ENCODE measurements at places on chromosomes 2 and 18.

- DNase-seq, result peak; percentile 20
Measured at GRCh38 chr2:150473767-150474166, 13.7 kb downstream of the RND3 start.

GRCh38 chr18:23133860-23134779, 1.2 kb upstream of the CABLES1 start:
- no peak for DNase-seq

DNA sequence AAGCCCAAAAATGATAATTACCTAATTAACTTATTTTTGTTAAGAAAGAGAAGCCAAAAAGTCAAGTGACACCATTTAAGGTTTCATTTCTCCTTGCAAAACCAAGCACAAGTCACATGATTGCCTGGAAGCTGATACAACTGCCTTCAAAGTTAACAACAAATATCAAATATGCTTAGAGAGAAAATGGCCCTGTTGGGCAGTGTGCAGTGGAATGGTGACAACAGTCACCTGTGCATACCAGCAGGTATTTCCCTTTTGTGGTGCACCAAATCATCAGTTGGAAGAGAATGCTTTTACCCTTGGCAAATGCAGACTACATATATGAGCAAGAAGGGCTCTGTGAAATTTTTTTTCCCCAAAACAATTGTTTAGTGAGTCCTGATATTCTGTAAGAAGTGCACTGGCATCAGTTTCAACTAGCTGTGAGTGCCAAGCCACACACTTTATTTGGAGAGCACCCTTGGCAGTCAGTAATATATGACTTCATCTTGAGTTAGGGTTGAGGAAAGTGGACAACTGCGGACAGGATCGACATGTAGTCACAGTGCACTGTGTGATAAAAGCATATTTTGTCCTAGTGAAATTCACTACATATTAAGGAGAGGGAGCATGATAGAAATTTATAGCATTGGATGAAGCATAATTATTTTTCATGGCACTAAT, 74.9 kb upstream of the DOCK10 start:
- DNase-seq, result peak; percentile 11

GRCh38 chr2:168090366-168091135, 156.8 kb downstream of the STK39 start:
- DNase-seq, result no peak

GRCh38 chr2:77521931-77522470, at the start of gene LRRTM4:
Gene LRRTM4 (minus strand): TSS chr2:77522376.
- no peak for DNase-seq

DNA sequence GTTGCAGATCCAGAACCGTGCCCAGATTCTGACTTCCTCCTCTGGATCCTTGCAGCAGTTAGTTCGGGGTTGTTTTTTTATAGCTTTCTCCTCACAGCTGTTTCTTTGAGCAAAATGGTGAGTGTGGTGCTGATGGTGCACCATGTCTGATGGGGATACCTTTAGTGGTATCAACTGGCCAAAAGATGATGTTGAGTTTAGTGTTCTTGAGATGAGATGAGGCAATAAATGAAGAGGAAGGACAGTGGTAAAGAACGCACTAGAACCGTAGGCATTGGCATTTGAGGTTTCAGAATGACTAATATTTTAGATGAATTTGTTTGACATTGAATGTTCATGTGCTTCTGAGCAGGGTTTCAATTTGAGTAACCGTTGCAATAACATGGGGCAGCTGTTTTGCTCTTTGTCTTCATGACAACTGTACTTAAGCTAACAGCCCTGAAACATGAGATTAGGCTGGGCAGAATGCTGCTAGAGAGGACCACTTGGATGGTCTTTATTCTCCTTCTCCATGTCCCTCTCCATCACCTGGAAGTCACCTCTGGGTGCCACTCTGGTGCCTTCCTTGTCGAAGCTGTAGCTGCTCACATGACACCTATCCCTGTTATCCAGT, 3.9 kb downstream of the CTLA4 start:
- DNase-seq, result no peak

GRCh38 chr18:22505141-22505591, 87.5 kb upstream of the CTAGE1 start:
- peak; percentile 32 for DNase-seq

- DNase-seq, result peak; percentile 31
Measured at GRCh38 chr2:37323781-37324535, 675 bp downstream of the PRKD3 start.

- DNase-seq, result no peak
Measured at GRCh38 chr18:1425679-1426078, 521.0 kb downstream of the ADCYAP1 start.

- peak; percentile 80 for DNase-seq
Measured at GRCh38 chr2:231613663-231614558, 21.2 kb downstream of the TEX44 start.

- no peak for DNase-seq
Measured at GRCh38 chr2:241478166-241478565, 30.2 kb downstream of the STK25 start.

GRCh38 chr2:201132518-201132917, 16.6 kb downstream of the CFLAR start:
- DNase-seq, result no peak

DNA sequence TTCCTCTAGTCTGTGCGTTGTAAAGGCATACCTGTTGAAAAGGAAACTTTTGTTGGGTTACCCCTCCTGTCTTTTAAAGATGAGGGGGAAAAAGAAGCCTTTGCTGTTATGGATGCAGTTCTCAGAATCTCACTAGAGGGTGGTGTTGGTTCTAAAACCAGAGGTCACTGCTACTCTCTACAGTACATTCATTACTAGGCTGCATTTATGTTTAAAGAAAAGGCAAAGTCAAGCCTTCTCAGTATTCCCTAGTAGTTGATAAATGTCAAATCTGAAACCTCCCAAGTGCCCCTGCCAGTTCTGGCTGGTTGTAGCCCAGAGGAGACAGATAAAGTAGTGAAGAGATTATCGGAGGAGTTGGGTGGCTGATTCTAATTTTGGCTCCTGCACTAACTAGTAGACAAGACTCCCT, 1.4 kb upstream of the PLCL1 start:
- DNase-seq, result peak; percentile 63

GRCh38 chr2:141782574-141782973, 348.2 kb downstream of the LRP1B start:
- no peak for DNase-seq

DNA sequence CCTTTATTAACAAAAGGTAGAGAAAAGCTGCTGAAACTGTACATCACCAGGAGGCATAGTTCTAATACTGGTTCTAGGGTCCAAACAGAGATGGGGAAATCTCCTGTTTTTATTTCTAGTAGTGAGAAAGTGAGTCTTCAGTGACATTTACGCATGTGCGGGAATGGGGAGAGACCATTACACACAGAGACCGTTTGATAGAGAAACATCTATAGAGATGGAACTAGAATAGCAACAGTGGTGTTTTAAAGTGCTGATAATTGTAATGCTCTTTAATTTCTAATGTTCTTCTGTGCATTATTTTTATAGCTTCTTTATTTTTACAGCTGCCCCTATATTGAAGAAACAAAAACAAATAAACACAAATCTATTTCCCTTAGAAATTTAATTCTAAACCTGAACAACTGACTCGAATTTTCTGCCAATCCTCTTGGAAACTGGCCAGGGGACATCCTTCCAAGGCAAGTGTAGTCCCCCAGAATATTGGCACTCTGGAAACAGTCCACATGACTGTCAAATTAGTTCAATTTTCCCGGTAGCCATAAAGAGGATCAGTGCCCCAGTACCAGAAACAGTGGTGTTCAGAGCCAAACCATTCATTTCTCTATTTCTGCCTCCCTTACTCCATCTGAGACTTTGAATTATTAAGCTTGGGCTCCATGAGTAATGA, 260.9 kb downstream of the ICOS start:
- DNase-seq, result no peak

DNA sequence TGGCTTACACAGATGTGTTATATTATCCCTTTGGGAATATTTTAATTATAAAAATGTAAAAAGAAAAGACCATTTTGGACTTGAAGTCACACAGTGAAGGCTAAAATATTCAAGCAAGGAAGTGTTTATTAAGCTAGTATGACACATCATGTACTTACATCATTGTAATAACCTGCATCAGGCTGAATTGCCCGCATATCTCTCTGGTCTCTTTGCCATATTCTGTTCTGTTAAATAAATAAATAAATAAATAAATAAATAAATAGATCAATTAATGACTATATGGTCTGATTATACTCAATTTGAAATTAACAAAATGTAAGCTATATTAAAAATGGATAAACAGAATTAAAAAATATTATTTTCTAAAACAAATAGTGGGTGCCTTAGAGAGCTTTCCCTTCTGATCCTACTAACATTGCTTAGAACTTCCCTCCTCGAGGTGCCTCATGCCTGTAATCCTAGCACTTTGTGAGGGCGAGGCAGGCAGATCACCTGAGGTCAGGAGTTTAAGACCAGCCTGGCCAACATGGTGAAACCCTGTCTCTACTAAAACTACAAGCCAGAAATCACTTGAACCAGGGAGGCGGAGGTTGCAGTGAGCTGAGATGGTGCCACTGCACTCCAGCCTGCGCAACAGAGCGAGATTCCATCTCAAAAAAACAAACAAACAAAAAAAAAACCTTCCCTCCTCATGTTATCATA, 42.0 kb downstream of the WDR33 start:
- peak; percentile 67 for DNase-seq

DNA sequence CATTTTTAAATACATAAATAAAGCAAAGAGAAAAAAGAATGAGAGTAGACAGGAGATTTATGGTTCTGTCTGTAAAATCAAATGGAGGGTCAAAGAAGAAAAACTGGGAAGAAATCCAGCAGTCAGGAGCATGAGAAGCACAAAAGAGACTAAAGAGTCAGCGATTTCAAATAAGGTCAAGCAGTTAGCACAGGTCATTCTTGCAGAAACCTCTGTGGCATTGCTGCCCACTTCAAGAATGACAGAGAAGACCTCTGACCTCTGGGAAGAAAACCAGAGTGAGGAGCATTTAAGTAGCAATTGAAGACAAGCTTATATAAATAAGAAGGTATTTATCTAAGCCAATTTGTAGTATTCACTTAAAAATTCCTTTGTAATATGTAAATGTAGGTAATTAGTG, 172.0 kb upstream of the SPOPL start:
- no peak for DNase-seq

DNA sequence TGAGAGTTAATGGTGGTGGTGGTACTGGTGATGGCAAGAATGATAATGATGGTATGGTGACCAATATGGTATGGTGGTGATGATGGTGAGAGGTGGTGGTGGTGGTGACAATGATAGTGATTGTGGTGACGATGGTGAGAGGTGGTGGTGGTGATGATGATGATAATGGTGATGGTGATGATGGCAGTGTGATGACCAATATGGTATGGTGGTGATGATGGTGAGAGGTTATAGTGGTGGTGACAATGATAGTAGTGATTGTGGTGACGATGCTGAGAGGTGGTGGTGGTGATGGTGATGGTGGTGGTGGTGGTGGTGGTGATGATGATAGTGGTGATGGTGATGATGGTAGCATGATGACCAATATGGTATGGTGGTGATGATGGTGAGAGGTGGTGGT, 169.2 kb downstream of the GBX2 start:
- no peak for DNase-seq

GRCh38 chr18:76697441-76697901, 124.9 kb upstream of the ZNF236 start:
- DNase-seq, result peak; percentile 12

- DNase-seq, result no peak
Measured at GRCh38 chr18:13266218-13267100, 47.9 kb downstream of the LDLRAD4 start.

DNA sequence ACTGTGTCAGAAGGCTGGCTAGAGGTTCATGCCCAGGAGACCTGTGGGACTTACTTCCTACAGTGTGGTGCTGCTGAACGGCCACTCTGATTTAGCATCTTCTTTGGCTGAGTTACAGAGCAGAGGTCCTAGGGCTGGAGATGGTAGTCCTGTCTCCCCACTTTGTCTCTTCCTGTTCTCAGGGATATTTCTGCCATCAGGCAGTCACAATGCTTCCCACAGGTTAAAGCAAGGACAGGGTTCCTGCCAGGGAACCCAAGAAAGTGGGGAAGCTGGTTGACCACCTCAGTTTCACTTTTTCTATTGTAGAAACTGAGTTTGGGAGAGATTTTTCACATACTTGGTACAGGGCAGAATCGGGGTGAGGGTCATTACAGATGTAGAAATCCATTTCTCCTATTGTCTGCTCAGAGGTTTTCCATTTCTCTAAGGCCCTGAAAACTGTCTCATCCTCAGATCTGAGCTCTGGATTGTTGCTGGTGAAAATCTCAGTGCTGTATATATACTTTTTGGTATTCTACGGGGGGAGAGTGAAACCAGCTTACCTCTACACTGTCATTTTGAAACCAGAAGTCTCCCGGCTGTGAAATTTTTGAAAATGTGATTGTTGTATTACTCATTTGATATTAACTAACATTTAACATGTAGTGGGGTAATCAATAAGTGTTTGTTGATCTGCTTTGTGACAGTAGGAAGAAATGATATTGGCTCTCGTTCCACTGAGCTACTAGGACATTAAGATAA, 37.0 kb upstream of the MEP1B start:
- DNase-seq, result no peak

GRCh38 chr2:43455731-43456642, 139.9 kb downstream of the THADA start:
- peak; percentile 75 for DNase-seq

DNA sequence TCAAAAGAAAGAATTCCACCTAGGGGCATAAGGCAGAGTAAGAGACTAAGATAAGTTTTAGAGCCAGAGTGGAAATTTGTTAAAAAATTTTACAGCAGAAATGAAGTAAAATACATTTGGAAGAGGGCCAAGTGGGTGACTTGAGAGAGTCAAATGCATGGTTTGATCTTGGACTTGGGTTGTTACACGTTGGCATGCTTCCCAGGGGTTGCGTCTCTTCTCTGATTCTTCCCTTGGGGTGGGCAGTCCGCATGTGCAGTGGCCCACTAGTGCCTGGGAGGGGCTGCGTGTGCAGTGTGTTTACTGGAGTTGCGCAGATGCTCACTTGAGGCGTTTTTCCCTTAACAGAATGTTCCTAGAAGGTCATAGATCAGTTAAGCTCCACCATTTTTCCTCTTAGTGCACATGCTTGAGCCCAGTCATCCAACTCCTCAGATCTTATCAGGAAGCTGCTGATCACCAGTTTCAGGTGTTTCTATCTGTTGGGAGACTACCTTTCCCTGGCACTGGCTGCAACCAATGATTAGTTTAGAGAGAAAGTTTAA, 13.1 kb downstream of the SEH1L start:
- no peak for DNase-seq
